ENCODE measurements at places on chromosomes 2 and 18.

DNA sequence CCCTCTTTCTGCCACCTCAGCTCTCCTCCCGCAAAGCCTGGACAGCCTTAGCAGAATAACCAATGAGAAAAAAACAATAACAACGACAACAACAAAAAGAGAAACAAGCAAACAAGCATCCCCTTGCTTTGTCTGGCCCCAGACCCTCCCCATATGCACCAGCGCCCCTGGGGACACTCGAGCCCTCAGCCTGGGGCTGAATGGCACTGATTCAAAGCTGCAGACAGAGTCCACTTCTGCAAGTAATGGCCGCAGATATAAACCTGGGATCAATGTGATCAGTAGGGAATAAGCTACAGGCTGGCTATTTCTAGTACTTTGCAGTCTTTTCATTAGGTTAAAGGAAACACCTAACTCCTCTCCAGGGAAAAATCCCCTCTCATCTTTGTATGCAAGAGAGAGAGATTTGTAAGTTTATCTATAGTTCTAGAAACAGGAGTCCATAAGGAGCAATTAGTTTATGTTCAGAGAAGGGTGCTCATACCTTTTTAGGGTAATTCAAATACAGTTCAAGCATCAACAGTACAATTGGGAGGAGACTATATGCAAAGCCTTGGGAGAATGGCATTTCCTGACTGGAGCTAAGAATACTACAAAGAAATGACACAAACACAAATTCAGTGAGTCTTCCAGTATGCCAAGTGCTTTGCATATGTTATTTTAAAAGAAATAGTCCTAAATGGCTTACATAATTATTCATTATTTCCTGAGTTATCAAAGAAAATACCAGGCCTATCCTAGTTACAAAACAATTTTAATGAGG is 122.3 kb upstream of the DDX18 start:
- no peak for DNase-seq

DNA sequence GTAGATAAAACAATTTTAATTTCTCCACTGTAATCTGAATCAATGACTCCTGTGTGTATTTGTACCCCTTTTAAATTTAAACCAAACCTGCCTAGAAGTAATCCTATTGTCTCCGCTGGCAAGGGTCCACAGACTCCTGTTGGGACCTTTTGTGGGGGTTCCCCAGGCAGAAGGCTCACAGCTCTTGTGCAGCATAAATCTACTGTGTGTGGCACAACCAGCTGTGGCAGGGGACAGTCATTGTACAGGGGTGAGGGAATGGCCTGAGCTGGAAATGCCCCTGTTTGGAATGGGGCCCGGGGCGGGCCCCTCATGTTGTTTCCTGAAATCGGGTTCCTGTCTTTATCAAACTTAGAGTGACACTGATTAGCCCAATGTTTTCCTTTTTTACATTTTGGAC is 318.2 kb upstream of the FAM98A start:
- DNase-seq: no peak

DNA sequence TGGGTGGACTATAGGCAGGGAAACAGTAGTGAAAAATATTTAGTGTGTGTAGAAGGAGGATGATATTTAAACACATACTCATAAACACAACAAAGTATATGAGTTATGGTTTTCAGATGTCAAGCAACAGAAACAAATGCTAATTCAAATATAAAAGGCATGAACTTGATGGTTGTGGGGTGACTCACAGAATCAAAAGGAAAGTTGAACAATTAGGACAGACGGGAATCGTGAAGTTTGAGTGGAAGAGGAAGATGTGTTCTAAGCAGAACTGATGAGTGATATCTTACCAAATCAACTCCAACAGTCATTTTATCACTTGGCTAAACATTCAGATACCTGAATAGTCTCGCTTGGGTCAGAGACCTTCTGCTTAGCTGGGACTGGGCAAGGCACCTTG is 53.6 kb upstream of the ITGA6 start:
- DNase-seq: no peak

DNA sequence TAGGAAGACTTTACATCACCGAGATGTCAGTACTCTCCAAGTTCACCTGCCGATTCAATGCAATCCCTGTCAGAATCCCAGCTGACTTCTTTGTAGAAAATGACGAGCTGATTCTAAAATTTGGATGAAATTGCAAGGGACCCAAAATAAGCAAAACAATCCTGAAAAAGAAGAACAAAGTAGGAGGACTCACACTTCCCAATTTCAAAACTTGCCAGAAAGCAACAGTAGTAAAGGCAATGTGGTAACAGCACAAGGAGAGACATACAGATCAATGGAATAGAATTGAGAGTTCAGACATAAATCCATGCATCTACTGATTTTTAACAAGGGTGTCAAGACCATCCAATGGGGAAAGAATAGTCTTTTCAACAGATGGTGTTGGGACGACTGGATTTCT is 52.2 kb downstream of the SMAD7 start:
- DNase-seq: no peak

- DNase-seq: no peak
These were observed 1080.9 kb upstream of the FANCL start for GRCh38 chr2:59322005-59322404.

GRCh38 chr2:121076885-121077549 is 208.0 kb downstream of the TFCP2L1 start:
- DNase-seq: peak; percentile 39

DNA sequence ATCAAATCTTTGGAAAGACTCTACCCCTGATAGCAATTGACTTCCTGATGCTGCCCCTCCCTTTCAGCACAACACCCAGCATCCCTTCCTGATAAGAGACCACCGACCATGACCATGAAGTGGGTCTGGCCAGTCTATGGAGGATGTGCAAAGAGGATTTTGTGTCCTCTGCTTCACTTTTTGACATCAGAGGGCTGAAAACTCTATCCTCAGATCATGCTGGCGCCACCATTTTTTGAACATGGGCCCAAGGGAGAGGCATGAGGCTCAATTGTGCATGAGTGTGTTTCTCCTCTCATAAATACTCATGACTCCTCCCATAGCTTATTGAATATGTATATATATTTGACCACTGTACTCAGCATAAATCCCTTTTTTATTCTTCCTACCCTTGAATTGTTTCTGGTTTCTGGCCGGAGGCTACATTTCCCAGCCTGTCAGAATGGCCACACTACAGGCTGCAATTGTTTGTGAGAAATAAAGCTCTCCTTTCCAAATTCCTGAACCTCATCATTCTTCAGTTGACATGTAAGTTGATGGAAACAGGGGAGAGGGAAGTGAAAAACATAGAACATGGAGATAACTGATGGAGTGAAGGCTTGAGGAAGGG is 314.1 kb downstream of the MYCN start:
- DNase-seq: no peak

DNA sequence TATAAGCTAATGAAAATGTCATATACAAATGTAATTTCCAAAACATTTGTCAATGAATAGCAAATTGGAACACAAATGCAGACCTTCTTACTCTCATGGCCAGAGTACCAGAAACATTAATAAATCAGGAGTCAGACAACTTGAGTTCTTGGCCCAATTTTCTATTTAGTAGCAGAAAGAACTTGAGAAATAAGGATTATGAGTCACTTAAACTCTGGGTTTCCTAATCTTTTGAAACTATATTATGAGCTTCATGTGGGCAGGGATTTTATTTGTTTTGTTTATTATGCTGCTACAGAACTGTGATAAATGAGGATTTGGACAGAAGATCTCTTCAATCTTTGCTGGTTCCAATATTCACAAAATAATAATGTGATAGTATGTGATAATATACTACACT is 686.7 kb downstream of the NR4A2 start:
- no peak for DNase-seq

DNA sequence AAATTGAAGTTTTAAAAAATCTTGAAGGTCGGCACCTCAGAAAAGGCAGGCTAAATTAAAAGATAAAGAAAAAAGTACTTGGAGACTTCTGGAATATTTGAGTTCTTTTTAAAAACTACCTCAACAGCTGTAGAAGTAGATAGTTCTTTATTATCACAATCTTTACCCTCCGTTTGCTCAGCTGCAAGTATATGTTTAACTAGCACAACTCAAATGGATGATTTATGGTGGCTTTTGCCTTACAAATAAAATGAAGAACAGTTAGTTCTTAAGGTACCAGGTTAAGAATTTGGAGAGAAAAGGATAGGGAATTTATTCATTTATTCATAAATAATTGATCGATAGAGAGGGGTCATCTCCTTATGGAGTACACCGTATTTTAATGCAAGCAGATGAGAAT is 237.6 kb upstream of the FOSL2 start:
- no peak for DNase-seq

DNA sequence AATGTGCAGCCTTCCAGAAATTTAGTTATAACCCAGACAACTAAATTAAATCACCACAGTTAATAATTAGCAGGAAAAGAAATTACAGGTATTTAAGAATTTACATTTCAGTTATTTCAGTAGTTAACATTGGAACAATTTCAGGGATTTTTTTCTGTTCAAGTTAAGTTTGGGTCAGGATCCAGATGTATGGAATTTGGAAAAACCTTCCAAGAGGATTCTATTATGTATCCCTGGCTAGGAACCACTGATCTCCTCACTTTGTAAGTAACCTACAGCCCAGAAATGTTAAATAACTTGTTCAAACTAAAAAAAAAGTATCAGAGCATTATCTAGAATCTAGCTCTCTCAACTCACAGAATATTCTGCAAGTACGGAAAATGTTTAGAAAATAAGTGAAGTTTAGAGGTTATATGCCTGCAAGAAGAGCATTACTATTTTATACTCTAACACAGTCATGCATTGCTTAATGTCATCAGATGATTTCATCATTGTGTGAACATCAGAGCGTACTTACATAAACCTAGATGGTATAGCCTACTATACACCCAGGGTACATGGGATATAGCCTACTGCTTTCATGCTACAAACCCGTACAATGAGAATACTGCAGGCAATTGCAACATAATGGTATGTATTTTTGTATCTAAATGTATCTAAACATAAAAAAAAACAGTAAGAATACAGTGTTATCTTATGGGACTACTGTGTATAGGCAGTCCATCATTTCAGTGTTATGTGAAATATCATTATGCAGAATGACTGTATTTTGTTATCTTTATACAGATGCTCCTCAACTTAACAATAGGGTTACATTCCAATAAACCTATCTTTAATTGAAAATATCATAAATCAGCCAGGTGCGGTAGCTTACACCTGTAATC is 6.1 kb downstream of the NCKAP1 start:
- no peak for DNase-seq

GRCh38 chr18:24918257-24918656 is 433.7 kb downstream of the ZNF521 start:
- no peak for DNase-seq

DNA sequence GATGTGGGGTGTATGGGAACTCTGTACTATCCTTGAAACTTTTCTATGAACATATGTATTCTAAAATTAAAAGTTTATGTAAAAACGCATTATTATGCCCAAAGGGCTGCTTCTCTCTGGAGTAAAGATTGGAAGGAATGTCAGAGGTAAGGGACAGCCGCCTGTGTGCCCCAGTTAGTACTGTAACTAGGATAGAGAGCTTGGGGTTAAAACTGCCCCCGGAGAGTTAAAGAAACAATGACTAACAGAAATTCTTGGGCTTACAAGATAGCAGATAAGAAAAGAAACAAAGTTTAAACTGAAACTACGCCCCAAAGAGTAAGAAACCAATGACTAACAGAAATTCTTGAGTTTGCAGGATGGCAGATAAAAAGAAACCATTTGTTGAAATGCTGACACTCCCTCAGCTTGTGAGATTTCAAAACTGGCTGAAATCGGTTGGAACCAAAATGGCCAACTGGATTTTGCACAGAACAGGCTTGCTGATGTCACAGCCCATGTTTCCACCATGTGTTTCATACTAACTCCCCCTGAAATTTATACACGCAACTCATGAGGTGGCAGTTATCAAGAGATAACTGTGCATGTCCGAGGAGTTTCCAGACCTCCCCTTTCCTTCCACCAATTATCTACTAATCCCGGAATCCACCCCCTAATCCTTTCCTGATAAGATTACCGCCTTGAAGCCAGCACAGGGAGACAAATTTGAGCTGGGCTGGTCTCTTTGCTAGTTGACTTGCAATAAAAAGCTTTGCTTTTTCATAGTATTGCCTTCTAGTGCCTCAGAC is 8.7 kb upstream of the TXNDC2 start:
- DNase-seq: no peak

- DNase-seq: no peak
These were observed 169.1 kb upstream of the THUMPD2 start for GRCh38 chr2:39948016-39948719.

- no peak for DNase-seq
These were observed 74.4 kb downstream of the KIAA1328 start for GRCh38 chr18:36903215-36903928.

DNA sequence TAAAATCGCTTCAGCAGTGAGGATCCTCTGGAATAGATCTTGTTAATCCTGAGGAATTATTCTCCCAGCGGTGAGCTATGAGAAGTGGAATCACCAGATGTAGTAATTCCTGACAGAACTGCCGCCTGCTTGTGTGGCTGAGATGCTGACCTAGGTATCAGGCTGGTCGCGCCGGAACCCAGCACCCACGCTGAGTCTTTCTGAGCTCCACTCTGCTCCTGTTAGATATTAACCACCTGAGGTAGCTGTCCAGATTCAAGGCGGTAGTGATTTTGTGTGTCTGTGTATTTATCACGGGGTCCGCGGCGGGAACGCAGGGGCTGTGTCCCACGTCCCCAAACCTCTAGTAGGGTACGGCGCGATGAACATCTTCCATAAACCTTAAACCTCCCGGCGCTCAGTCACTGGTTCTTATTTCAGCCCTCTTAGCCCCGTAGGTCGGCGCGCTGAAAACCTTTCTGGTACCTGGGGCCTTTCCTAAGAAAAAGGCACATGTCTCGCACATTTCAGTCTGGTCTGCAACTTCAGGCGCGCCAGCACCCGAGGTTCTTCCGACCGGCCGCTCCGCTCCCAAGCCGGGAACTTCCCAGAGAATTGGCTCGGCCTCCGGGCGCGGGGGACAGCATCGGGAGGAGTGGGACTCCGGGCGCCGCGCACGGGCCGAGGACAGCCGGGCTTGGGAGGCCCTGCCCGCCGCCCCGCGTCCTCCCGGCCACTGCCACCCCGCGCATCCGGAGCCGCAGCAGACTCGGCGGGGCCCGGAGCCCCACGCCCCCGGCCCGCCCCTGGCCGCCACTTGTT is 542 bp upstream of the CNNM3 start:
- DNase-seq: no peak

DNA sequence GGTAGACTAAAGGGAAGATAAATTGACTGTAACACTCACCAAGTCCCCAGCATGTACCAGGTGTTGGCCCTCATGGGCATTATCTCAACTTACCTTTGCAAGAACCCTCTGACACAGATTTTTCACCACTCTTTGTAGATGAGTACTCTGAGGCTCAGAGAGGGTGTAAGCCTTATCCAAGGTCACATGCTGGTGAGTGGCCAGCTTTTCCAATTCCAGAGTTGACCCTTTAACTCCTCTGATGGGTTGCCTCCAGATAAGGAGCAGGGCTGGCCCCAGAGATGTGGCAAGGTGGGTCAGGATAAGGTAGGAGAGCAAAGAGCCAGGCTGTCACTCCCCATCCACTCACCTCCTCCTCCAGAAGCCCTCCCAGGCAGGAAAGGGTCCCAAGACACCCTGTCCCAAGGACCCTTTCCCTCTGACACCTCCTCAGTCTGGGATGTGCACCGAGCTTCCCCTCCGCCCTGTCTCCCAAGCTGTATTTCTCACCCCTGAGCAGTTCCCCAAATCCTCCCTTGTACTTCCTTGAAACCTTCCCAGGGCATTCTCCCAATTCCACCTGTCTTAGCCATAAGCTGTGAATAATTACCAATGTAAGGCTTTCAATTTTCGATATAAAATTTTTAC is 165.9 kb downstream of the ZFP36L2 start:
- DNase-seq: no peak

Data from CD4-positive, alpha-beta memory T cell (primary cell).